ENCODE measurements at places on chromosomes 3 and 15.

DNA sequence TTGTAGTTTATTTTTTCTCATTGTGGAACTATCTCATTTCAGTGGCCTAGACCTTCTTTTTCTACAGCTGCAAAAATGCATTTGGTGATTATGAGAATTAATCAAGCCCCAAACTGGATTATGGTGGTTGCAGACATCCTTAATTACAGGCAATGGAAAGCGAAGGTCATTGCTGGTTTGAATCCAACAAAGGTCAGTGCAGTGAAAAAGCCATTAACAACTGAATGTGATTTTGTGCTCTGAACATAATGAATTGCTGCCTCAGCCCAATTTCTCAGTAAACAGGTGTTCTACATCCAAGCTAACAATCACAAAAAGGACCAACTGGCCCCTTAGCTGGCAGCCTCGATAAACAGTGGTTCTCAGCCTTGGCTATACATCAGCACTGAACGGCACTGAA is 260.1 kb upstream of the DPPA4 start:
- no peak for DNase-seq

- DNase-seq, result no peak
Measured at GRCh38 chr3:102233881-102234280, 200.9 kb upstream of the ZPLD1 start.

- DNase-seq, result no peak
Measured at GRCh38 chr3:5297895-5298294, 110.4 kb downstream of the EDEM1 start.

DNA sequence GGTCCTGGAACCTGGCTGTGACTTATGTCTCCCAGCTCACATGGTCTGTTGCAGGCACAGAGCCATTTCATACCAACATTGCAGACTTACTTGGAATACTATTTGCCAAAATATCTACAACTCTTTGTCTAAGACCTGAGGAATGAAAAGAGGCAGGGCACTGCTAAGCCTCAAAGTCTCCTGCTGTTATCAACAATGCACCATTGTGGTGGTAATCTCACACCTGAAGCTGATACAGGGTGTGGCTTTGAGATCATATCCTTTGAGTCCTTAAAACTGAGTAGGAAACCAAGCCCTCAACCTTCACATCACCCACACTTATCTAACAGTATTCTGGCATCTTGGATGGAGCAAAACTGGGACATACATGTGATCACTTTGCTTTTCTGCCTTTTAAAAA is 782.0 kb downstream of the EPHA3 start:
- DNase-seq, result no peak

DNA sequence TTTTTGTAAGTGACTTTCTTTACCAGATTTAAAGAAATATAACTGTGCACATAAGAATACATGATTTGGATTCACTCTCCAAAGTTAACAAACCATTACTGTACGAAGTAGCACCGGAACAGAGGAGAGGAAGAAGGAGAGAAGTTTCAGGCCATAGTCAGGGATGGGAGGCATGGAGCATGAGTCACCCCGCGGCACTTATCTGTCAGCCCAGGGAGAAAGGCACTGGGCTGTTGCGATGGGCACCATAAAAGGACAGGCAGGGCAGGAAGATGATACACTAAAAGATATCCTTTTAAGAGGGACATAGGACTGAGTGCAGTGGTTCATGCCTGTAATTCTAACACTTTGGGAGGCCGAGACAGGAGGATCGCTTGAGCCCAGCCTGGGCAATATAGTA is 37.0 kb downstream of the TTC23 start:
- DNase-seq, result peak; percentile 61

DNA sequence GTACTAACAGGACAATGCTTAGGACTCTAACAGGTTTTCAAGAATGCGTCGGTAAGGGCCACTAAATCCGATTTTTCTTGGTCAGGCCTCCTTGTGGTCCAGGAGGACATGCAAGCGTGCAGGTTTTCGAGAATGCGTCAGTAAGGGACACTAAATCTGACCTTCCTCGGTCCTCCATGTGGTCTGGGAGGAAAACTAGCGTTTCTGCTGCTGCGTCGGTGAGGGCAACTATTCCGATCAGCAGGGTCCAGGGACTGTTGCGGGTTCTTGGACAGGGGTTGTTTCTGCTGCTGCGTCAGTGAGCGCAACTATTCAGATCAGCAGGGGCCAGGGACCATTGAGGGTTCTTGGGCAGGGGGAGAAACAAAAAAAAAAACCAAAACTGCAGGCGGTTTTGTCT is 7.8 kb upstream of the UBP1 start:
- DNase-seq, result no peak

All from ACHN (cell line).